ENCODE measurements at places on chromosomes 6 and 20. TPM values are rescaled to one million over a fixed set of nuclear protein-coding genes. Genes with fewer than 3 reads are reported as not detected.

Gene DTNBP1
- total RNA-seq = 15.3 TPM

Gene MUCL3
- not detected for total RNA-seq

Gene NOX3
- not detected for total RNA-seq

Gene C20orf202
- not detected for total RNA-seq

Gene SF3B5
- total RNA-seq = 110 TPM

Gene ERGIC3
- total RNA-seq = 136 TPM

Gene GATA5
- not detected for total RNA-seq

Gene JAG1
- total RNA-seq = 127 TPM

Gene PSORS1C2
- total RNA-seq = not detected

Gene TNFAIP3
- total RNA-seq = 21.6 TPM

Gene SAMD5
- total RNA-seq = 3.3 TPM

Gene FABP7
- not detected for total RNA-seq

Gene NRSN2
- total RNA-seq = 20.6 TPM

Gene BPIFA1
- not detected for total RNA-seq

Gene MOG
- not detected for total RNA-seq

Gene C20orf204
- 6.3 TPM for total RNA-seq
